A172 (cell line): ENCODE measurements at places on chromosomes 6 and 20.

- DNase-seq, result no peak
These were observed 8.7 kb downstream of the PLCG1 start for GRCh38 chr20:41145821-41146620.

GRCh38 chr6:141265756-141266623 lies 866.7 kb upstream of the GJE1 start:
- DNase-seq, result peak; percentile 5

DNA sequence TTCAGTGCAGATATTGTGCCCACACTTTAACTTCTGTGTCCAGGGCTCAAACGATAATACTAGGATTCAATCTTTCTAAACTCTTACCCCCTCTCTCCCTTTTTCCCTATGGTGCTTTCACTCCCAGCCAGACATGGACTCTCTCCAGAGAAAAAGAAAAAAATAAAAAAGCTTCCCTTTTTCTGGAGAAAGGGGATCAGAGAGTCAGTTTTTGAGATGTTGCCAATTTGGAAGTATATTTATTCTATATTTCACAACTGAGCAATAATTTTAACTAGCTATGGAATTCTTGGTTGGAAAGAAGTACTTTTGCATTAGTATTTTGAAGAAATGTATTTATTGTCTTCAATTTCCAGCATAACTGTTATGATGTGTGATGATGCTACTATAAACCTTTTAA lies 72.2 kb upstream of the ZFP64 start:
- no peak for DNase-seq

DNA sequence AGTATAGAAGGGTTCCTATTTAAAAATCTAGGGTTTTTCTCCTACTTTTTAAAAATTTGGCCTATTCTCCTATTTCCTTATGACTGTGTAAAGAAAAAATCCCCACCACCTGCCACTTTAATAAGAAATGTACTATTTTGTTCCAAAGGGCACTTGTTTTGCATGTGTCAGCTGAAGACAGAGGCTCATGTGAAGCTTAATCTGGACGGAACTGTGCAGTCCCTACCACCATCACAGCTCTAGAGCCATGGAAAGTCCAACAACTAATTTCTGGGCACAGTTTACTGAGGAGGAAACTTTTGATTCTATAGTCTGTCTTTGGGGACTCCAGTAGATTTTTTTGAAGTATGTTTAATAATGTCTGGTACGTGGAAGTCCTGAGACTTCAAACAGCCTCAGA lies 60.0 kb upstream of the AHI1 start:
- no peak for DNase-seq

DNA sequence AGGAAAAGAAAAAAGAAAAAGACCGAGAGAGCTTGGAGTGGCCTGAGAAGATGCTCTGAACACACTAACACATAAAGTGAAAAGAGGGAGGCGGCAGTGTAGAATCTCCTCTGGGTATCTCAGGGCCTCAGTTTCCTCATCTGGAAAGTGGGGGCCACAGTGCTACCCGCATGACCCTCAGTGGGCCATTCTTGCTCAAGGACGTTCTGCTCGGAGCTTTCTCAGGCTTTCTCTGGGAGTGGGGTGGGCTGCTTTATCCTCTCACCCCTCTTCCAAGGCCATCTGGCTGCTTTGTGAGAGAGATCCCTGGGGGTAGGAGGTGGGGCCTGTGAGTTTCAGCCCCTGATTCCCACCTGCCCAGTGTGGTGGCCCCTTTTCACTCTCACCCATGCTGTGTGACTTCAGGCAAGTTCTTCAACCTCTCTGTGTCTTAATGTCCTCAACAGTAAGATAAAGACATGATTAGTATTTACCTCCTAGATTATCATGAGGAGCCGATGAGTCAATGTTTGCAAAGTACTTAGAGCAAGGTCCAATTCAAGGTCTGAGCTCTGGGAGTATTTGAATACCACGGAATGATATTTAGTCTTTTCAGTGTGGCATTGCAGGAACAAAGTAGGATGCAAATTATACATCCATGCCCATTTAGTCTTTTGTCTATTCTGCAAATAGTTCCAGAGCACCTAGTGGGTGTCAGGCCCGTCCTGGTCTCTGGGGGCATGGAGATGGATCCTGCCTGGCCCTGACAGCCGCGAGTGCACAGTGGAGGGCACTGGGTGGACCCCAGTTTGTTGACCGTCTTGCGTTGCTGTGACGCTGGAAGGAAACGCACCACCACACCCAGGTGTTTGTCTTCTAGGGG lies 34.3 kb downstream of the SRC start:
- DNase-seq, result peak; percentile 46

DNA sequence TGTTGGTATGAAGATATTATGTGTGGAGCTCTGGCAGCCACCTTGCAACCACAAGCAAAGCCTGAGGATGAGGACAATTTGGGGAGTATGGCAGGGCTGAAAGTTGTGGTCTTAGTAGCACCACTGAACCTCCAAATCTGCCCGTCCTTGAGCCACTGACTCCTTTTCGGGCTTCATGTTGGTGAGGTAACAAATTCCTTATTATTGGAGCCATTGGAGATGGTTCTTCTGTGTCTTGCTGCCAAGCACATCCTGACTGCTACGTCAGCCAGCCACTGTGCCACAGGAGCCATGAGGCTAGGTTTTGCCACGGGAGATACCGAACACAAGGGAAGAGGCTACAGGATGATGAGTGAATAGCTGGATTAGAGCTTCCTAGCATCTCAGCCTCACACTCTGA lies 201.6 kb downstream of the BMP7 start:
- no peak for DNase-seq

- no peak for DNase-seq
These were observed 21.3 kb downstream of the NPEPL1 start for GRCh38 chr20:58713801-58714339.

GRCh38 chr20:43961116-43961515 lies 46.5 kb downstream of the TOX2 start:
- DNase-seq, result no peak

- DNase-seq, result no peak
These were observed 2.3 kb upstream of the MTFR2 start for GRCh38 chr6:136252441-136252840.

GRCh38 chr20:12916699-12917098 lies 92.1 kb upstream of the SPTLC3 start:
- DNase-seq, result no peak

GRCh38 chr6:158168040-158168289 lies at the start of gene SERAC1:
Gene SERAC1 (minus strand): TSS chr6:158168262. CDS start chr6:158158363, 9,899 bp downstream.
- no peak for DNase-seq

GRCh38 chr6:10429638-10430427 lies 15.0 kb upstream of the TFAP2A start:
- DNase-seq, result peak; percentile 74

GRCh38 chr6:114430534-114431124 lies 87.8 kb upstream of the HS3ST5 start:
- no peak for DNase-seq

DNA sequence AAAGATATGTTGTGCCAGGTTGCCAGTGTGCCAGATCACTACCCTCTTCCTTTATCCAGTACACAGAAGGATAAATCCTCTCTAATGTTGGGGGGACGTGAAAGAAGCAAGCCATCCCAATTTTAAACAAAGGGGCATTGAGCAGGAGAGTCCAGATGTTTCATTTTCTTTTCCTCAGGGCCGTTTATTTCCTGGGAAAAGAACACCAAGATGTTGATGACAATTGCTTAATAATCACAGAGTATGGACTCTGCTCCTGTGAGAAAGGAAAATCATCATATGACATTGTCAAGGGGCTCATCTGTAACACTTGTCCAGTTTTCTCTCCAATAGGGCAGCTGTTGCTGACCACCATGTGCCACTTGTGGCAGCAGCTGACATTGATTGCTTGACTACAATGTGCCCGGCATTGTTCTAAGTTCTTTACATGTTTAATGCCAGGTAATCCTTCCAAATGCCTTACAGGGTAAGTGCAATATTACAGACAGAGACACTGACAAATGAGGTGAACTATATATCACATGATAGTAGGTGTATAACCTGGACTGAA lies 161.4 kb downstream of the CD109 start:
- DNase-seq, result no peak

DNA sequence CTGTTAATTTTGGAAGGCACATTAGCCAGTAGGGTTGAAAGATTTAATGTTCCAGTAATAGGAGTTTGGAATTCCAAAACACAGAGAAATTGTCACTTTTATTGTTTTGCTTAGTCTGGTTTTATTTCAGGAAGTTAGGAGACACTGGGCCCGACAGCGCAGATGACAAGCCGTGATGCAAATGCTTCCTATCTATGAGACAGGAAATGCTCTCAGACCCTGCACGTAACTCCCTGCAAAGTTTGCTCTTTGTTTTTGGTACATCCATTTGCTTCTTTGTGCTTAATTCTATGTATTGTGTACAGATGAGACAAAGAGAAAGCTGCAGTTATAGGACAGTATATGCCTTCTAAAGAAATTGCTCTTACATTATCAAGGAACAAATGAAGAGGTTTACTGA lies 201.6 kb upstream of the SGK1 start:
- DNase-seq, result peak; percentile 45

- DNase-seq, result no peak
These were observed 14.9 kb downstream of the PHACTR2 start for GRCh38 chr6:143692696-143693095.

GRCh38 chr6:88856566-88856965 lies 106.9 kb downstream of the RNGTT start:
- DNase-seq, result no peak

DNA sequence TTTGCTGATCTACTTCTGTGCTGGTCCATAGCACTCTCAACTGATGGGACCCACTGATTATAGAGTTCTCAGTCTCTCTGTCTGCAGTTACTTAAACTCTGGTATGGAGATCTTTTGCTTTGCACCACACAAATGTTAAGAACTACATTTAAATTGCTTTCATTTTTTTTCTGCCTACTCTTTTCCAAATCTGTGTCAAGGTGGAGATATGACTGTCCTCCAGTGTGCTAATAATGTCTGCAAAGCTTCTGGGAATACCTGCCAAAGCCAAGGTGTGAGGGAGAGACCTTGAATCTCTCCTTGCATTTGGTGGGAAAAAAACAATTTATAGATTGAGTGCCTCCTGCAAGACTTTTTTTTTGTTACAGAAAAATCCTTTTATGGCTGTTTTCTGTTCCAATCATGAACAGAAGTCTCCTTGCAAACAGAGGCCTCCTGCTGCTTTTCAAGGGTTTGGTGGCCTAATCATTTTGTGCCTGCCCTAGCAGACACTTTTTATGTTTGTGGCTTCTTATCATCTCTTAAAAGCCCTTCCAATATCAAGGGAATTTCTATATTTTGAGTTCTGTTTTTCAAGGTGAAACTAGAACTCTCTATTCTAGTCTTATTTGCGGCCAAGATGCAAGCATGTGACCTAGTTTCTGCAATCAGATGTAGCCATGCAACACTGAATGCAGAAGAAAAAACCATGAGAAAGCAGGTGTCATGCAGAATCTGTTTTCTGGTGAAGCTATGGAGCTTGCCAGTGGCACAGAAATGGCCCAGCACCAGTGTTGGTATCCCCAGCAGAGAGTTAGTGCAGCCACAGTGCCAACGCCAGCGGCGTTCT lies 23.2 kb upstream of the AKIRIN2 start:
- DNase-seq, result no peak

- DNase-seq, result no peak
These were observed 6.0 kb downstream of the SUMO4 start for GRCh38 chr6:149405823-149406765.

DNA sequence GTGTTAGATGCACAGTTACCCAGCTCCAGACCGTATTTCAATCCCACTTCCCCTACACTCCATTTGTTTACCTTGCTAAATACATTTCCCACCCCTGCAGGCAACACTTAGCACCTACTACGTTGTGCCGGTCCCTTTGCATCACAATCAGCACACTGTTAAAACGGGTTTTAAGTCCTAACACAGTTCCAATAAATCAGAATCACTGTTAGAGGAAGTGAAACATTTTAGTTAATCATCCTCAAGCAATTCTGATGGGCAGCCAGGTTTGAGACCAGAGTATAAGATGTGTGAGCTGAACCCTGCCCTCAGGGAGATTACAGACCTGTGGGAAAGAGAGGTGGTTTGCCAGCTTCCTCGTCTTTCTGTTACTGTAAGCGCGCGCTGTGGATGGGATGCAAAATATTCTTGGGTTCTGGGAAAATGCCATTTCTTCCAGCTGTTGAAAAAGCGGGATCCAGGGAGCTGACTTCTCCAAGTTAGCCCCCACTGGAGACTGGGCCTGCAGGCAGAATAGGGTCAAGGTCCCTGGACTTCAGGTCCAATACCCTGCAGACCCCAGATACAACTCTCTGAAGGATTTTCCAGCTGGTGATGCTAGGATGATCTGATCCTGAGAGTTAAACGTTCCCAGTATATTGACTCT lies 3.1 kb downstream of the ZCCHC3 start:
- no peak for DNase-seq

DNA sequence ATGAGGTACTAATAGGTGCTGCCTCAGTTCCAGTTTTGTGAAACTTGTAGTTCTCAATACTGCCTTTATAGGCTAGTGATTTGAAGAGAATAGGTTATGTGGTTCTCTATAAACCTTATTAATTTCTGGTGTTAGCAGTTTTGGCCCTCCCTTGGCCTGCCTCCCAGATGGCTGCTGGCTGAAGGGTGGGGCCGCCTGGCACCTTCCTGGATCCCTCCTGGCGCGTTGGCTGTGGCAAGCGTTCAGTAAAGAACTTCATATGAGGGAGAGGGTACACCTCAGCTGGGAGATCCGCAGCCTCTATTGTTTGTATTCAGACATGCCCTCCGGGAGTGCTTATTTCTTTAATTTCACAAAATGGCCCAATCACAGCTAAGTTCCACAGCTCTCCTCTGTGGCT lies 51.9 kb downstream of the FAM120B start:
- no peak for DNase-seq

GRCh38 chr6:82741325-82741995 lies 324.2 kb downstream of the UBE3D start:
- DNase-seq, result no peak

DNA sequence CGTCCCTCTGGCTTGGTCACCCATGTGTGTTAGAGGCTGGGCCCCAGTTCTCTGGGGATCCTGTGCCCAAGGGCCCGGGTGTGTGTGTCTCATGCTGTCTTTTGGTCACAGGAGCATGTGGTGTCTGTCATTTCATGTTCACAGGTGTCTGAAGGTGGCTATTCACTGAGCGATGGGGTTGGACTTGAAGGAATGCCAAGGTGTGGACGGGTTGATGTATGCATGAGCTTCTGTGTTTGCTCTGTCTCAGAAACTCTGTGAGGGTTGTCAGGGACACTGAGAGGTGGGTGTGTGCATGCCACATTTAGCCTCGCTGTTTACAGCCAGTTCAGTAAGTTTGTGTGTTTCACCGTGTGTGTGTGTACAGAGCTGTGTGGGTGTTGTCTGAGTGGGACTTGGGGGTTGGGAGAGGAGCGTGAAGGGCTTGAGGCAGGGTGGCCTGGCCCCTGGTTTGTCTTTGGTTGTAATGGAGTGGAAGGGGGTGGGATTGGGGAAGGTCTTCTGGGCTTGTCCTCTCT lies 1.2 kb downstream of the DDR1 start:
- peak; percentile 33 for DNase-seq

- DNase-seq, result no peak
These were observed 41.7 kb upstream of the CHRNA4 start for GRCh38 chr20:63402860-63403220.
